Hepatocyte (in vitro differentiated cells): ENCODE measurements at places on chromosomes 1 and 21. TPM values are rescaled to one million over a fixed set of nuclear protein-coding genes. Genes with fewer than 3 reads are reported as not detected.

Gene PGLYRP3
- total RNA-seq, result not detected in 2 replicates

Gene SPRR3
- total RNA-seq, result not detected in 2 replicates

Gene RNU1-2
- under 0.01 TPM in 2 replicates for total RNA-seq

Gene NPHP4
- total RNA-seq, result 5.4 and 6.0 TPM in 2 replicates

Gene KIFAP3
- 20.0 and 28.2 TPM in 2 replicates for total RNA-seq

Gene VN1R5
- not detected in 2 replicates for total RNA-seq

Gene C1orf159
- total RNA-seq, result 7.1 and 9.2 TPM in 2 replicates

Gene GBP7
- total RNA-seq, result 0.63 and 1.0 TPM in 2 replicates

Gene DISP3
- 0.08 and 0.10 TPM in 2 replicates for total RNA-seq

Gene TFF3
- total RNA-seq, result 84.4 and 92.0 TPM in 2 replicates

Gene SNX7
- total RNA-seq, result 43.3 and 76.1 TPM in 2 replicates

DNA sequence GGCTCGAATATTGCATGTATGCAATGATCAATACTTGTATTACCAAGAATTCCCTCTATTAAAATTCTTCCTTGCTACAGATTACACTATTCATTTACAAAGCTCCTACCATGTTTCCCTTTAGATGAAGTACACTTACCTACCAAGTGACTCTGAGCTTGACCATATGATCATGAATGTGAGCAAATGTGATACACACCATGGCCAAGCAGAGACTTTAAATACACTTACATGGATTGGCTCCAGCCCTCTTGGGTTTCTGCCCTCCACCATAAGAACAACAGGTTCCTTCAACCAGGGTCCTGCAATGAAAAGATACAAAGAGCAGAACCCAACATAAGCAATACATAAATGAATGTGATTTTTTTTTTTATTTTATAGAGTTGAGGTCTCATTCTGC is 30.0 kb downstream of the LRRC52 start:
- no peak for DNase-seq

DNA sequence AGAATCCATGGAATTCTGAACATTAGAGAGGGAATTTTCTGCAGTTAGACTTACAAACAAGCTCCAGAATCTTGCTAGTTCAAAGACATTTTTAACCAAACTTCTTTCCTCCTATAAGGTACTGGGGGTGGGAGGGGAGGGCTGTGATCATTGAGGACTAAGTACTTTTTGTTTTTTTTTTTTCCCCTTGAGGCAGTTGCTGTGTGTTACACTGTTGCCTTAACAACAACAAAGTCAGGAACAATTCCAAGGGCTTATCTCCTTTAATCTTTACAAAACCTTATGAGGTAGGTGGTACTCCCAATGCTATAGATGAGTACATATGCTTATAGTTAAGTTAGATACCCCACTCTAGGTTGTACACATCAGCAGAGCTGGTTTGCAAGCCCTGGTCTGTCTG is 62.9 kb downstream of the PPP1R12B start:
- DNase-seq, result no peak

DNA sequence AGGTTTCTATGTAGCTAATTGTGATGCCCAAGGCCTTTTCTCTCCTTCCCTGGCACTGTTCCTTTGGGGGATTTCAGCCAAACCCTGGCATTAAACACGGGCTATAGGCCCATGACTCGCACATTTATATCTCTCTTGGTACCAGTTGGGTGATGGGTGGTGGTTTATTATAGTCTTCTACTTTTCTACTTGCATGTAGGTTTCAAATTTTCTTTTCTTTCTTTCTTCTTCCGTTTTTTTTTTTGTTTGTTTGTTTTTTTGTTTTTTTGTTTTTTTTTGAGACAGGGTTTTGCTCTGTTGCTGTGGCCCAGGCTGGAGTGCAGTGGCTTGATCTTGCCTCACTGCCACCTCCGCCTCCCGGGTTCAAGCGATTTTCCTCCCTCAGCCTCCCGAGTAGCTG is 1.1 kb downstream of the IL10RB start:
- no peak for DNase-seq

GRCh38 chr1:35559317-35559944 is 1.8 kb downstream of the NCDN start:
- no peak for DNase-seq

GRCh38 chr1:51433972-51434510 is 85.0 kb downstream of the EPS15 start:
- no peak for DNase-seq

- no peak for DNase-seq
These were observed 9.2 kb downstream of the FBXO28 start for GRCh38 chr1:224123136-224123535.

- no peak for DNase-seq
These were observed 22.1 kb downstream of the ARHGEF10L start for GRCh38 chr1:17561561-17561985.

DNA sequence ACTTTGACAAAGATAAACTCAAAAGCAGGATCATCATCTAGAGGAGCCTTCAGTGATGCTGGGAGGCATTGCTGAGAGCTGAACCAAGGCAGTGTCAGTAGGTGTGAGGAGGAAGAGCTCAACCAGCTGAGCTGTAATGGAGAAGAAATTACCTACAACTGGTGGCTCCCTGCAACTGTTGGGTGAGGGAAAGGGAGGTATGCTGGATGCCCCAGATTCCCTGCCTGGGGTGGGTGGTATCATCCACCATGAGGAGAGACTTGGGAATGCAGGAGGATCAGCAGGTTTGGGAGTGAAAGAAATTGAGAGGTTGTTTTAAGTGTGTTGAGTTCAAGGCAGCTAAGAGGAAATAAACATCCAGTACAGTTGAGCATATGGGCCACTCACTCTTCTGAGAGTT is 199.8 kb downstream of the DNM3 start:
- no peak for DNase-seq

GRCh38 chr1:204240233-204240632 is 26.4 kb upstream of the GOLT1A start:
- DNase-seq, result no peak

DNA sequence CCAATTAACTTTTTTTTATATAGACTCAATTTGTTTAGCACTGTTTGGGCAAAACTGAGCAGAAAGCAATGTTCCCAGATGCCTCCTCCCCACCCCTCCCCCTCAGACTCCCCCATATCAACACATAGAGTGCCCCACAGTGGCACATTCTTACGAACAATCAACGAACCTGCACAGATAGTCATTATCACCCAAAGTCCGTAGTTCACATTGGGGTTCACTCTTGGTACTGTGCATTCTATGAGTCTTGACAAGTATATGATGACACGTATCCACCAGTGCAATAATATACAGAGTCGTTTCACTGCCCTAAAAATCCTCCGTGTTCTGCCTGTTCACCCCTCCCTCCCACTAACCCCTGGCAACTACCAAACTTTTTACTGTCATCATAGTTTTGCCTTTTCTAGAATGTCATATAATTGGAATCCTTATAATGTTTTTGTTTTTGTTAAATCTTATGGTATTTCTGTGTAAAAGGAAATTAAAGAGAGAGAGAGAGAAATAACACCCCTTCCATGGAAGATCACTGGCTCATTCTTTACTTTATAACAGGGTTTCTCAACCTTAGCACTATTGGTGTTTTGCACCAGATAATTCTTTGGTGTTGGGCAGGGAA is 37.2 kb upstream of the HNRNPU start:
- no peak for DNase-seq

DNA sequence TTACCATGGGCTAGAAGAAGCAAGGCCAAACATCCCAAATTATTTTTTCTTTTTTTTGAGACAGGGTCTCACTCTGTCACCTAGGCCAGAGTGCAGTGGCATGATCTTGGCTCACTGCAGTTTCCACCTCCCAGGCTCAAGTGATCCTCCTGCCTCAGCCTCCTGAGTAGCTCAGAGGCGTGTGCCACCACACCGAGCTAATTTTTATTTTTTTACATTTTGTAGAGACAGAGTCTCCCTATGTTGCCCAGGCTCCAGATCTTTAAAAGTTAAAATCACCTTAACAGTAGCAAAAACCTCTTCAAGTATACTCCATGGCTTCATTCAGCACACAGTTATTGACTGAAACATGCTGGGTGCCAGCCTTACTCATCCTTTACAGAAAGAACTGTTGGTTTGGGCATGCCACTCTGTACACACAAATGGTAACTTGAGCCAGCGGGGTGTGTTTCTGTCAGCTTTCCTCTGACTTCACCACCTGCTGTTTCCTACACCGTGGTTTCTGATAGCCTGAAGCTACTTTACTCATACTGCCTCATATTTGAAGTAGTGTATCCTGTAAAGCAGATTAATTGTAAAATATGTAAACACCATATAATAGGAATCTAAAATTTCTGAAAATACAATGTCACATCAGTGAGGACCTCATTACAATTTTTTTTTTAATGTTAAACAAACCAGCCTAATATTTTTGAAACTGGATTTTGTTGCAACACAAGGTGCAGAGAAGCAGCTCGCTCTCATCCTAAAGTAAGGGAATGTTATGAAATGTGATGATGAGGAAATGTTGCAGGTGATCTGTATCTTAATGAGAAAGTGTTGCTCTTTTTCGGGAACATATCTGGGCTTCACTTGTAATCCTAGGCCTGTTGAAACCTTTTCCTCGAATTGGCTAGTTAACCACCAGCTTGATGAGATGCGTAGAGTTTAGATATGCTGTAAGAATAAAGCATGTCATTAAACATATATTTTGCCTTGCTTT is 113.9 kb downstream of the ATP5PO start:
- DNase-seq, result peak; percentile 22

GRCh38 chr1:208203127-208203847 is 40.9 kb downstream of the PLXNA2 start:
- no peak for DNase-seq

GRCh38 chr1:153771261-153771660 is 3.9 kb upstream of the SLC27A3 start:
- DNase-seq, result no peak

- no peak for DNase-seq
These were observed 4.9 kb downstream of the COL6A1 start for GRCh38 chr21:45986316-45987051.

DNA sequence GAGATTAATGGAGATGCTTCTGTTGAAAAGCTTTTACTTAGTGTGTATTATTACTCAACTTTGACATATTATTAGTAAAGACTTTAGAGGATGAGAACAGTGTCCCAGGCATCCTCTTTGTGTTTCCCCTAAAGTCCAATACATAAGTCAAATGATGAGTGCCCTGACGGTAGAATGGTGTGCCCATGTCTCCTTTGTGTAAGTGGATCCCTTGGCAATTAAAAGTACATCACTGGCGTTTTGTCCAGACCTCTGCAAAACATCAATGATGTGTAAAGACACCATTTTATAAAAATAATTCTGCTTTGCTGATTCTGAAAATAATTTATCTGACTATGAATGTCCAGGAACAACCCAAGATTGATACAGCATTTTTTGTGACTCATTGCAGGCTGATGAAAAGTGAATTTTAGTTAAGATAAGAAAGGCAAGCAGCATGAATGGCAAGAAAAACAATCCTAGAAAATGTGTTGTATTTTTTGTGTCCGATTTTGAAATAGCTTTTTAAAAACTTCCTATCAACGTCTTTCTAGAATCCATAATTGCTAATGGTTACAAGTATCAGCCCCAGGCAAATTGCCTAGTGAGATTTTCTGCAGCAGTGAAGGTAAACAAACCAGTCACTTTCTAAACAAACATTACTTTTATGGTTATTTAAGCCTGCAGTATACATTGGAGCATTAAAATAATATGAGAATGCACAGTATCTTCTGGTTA is 251.5 kb downstream of the PTPRC start:
- no peak for DNase-seq

DNA sequence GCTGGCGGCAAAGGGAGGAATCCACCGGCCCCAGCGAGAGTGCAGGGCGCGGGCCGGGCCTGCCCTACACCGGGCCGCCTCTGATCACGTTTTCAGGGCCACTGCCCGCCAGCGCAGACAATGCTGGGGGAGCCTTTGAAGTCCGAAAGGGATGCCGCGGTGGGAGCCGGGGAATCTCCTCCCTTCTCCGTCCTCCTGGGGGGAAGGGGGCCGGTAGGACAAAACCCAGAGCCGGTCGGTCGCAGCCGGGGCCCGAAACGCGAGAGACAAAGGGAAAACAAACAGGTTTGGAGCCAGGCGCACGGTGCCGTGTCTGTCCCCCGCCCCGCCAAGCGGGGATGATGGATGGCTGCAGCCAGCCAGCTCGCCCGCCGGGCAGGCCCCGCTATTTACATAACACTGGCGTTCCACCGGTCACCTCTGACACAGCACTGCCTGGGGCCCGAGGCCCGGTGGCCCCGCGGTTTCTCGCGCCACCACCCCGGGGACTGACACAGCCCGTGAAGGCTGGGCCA is 92.0 kb downstream of the CASZ1 start:
- peak; percentile 56 for DNase-seq

GRCh38 chr1:236281198-236281653 is 532 bp downstream of the ERO1B start:
- peak; percentile 51 for DNase-seq

DNA sequence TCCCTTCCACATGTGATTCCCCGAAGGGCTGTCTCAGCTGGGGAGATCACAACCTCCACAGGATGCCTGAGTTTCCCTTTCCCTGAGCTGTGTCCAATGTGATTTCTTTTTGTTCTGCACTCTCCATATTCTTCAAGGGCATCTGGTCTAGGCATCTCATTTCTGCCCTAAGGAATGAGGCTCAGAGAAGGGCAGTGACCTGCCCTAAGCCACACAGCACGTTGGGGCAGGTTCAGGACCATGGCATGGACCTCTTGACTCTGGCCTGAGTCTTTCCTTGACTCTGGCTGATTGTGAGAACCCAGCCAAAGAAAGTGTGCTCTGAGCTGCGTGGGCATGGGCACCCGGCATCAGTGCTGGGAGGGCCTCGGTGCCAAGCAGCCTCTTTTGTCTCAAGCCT is 590.3 kb downstream of the PTPRU start:
- no peak for DNase-seq

- no peak for DNase-seq
These were observed 109.9 kb downstream of the KIAA0319L start for GRCh38 chr1:35447278-35447677.

DNA sequence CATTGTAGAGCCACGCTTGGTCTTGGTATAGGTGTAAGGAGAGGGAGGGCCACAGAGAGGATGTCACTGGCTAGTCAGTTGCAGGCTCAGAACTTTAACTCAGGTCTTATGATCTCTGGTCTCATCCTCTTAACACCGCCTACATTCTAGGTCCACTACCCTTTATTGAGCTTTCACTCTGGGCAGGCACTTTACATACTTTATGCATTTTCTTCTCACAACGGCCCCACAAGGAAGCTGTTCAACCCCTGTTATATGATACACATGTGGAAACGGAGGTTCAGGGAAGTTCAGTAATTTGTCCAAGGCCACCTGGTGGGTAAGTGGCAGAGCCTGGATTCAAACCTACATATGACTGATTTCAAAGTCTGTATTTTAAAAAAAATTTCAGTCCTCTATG is 25.3 kb upstream of the RCAN3 start:
- DNase-seq, result no peak

GRCh38 chr1:91611483-91611917 is 110.8 kb downstream of the CDC7 start:
- DNase-seq, result peak; percentile 55

DNA sequence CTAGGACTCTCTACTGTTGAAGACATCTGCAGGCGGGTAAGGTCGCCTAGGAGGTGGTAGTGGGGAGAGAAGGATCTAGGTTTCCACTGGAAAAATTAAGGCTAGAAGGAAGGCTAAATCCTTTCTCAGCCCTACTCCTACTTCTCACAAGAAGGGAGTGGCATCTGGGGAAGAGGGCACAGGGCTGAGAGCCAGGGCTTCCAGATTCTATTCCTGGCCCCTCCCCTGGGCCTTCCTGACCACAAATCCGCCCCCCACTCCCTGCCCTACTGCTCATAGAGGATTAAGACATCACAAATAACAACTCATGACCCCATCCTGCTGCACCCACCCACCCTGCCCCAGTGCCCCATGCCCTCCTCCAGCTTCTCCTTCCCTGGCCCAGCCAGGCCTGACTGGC is 2.5 kb downstream of the PHLDA3 start:
- no peak for DNase-seq
